ENCODE measurements at places on chromosomes 6 and 20.

DNA sequence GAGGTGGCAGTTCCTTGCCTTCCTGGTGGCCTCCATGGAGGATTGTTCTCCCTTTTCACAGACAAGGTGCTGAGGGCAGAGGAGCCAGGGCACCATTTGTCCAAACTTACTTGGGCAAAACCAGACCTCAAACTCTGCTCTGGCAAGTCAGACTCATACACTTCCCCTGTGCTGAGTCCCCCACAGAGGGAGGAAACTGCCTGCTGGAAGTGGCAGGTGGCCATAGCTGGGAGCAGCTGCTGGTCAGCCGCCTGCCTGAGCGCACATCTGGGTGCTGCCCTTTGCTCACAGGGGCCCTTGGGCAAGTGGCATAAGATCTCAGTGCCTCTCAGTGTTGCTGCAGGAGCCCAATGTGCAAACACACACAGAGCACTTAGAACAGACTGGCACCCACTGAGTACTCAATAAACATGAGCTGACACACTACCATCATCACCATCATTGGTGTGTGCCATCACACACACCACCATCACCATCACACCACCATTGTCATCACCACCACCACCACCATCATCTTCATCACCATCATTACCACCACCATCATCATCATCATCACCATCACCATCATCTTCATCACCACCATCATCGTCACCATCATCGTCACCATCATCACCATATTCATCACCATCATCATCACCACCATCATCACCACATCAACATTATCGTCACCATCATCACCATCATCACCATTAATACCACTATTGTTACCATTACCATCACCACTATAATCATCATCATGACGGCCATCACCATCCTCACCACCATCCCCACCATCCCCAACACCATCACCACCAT is 17.6 kb downstream of the NOL4L start:
- DNase-seq: no peak

- no peak for DNase-seq
Measured at GRCh38 chr6:162181111-162181510, 546.5 kb downstream of the PRKN start.

- no peak for DNase-seq
Measured at GRCh38 chr6:16137451-16137801, 8.5 kb downstream of the MYLIP start.

DNA sequence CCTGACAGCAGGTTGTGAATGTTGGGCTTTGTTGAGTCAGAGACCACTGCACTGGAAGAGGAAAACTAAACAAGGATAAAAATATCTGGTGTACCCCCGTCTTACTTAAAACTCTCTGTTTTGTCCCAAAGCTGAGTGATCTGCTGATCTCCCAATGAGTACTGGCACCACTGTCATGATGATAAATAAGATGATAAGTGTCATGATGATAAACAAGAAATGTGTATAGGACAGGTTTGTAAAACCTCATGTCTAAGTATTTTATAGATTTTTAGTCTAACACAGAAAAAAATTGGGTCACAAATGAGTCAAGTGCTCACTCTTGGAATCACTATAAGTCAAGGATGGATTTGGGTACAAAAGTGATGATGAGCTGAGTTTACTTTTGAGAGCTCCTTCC is 8.5 kb upstream of the SIM1 start:
- no peak for DNase-seq

GRCh38 chr6:133757335-133757734 is 131.6 kb upstream of the TCF21 start:
- DNase-seq: no peak

DNA sequence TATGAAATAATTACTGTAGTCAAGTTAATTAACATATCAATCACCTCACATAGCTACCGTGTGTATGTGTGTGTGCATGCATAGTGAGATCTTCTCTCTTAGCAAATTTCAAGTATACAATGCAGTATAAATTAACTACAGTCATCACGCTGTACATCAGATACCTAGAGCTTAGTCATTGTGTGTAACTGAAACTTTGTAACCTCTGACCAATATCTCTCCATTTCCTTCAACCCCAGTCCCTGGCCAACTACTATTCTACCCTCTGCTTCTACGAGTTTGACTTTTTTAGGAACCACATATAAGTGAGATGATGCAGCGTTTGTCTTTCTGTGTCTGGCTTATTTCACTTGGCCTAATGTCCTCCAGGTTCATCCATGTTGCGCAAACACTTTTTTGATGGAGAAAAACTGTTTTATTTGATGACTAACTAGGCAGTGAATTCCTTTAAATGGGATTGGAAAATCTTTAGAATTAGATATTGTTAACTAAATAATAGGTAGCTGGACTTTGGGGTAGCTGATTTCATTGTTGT is 459.5 kb downstream of the DHX35 start:
- no peak for DNase-seq

DNA sequence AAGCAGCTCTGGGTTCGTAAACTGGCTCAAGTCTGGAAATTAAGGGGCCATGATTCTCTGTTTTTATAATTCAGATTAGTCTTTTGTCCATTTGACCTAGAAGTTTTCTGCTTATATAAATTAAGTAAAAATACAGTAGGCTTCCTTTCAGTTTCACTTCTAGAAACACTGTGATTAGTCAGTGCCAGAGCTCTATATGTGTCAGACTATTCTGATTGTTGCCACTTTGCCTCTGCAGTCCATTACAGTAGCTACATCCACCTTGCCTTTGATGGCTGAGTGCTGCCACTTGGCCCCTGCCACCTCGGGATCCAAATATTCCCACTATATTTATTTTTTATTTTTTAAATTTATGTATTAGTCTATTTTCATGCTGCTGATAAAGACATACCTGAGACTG is 7.9 kb downstream of the ZC2HC1B start:
- DNase-seq: no peak

- peak; percentile 5 for DNase-seq
Measured at GRCh38 chr20:56247954-56248782, at the start of gene MC3R. MC3R (plus strand) TSS chr20:56248732; CDS start chr20:56248844, 112 bp downstream.

- DNase-seq: no peak
Measured at GRCh38 chr6:152004896-152005295, 197.4 kb downstream of the ESR1 start.

DNA sequence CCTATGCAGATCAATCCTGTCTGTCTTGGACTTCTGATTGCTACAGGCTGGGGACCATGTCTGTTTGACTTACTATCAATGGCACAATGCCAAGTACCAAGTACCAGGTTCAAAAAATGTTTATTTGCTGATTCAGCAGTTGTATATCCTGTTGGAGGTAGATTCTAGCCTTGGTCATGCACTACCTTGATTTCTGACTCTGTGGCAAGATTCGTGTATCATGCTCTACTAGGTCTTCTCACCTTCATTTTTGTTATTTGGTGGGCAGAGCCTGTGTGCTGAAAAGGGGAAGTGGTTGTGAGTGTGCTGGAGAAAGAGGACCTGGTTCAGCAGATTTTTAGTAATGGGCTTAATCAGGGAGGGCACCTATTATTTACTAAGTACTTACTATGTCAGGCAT is 192.4 kb upstream of the MYLIP start:
- DNase-seq: no peak

- DNase-seq: no peak
Measured at GRCh38 chr6:159904497-159904911, 13.7 kb downstream of the MAS1 start.

DNA sequence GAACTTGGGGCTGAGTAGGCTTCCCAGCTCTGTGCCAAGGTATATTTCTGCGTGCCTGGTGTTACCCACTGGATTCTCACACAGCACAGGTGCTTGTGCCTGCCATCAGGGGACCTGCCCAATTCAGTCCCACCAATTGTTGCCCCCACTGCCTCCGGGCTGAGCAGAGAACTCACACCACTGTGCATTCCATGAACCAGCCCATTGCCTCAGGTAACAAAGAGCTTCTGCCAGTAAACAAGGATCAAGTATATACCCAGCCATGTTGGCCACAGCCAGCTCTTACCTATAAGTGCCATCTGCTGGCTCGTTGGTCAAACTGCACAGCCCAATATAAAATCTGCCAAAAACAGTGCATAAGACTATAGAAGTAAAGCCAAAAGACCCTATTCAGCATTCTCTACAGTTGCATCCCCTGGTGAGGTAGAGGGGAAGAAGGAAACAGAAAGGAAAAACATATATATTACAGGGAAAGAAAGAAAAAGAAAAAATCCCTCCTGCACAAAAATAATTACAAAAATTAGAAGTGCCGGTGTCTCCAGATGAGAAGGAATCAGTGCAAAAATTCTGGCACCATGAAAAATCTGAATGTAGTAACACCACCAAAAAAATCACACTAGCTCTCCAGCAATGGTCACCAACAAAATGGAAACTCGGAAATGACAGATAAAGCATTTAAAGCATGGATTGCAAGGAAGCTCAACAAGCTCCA is 241.4 kb downstream of the IBTK start:
- no peak for DNase-seq

GRCh38 chr6:33837971-33838665 is 34.3 kb upstream of the MLN start:
- no peak for DNase-seq

- DNase-seq: no peak
Measured at GRCh38 chr20:48609491-48609978, 218.3 kb downstream of the PREX1 start.

DNA sequence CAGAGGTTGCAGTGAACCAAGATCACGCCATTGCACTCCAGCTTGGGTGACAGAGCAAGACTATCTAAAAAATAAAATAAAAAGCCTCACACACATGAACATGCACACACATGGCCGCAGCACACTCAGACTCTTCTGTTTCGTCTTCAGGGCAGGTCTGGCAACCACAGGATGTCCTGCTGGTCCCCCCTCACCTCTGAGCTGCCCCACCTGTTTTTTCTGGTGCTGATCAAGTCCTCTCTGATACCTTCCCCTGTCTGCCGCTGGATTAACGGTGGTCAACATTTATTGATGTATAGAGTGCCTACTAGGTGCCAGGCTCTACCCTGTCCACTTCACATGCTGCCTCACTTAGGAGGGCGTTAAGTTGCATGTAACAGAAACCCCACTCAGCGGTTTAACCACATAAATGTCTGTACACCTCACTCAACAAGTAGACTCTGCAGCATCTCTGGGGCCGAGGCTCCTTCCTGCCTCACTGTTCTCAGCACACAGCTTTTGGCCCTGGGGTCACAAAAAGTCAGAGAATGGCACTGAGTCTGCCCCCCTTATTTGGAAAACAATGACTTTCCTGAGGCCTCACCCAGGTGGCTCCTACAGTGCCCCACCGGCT is 4.5 kb upstream of the AP5S1 start:
- peak; percentile 41 for DNase-seq

- no peak for DNase-seq
Measured at GRCh38 chr6:16657768-16658167, 103.5 kb downstream of the ATXN1 start.

- DNase-seq: no peak
Measured at GRCh38 chr6:138774370-138774769, 801 bp downstream of the CCDC28A start.

- DNase-seq: no peak
Measured at GRCh38 chr6:47235421-47235820, 74.3 kb downstream of the TNFRSF21 start.

DNA sequence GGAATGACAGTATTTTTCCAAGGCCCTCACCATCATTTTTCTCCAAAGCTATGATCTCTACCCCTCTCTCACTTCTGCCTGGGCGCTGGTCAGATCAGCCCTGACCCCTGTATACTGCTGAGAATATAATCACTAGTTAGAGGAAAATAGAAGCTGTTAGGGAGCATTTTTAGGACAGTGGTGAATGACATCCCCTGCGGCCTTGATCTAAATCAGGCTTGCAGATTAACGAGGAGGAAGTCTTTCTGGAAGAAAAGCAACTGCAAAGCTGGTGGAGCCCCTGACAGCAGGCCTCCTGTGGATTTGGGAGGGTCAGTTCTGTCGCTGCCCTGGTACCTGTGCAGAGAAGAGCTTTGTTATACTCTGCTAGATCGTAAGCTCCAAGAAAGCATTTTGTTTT is 107.9 kb downstream of the RPP40 start:
- DNase-seq: no peak

DNA sequence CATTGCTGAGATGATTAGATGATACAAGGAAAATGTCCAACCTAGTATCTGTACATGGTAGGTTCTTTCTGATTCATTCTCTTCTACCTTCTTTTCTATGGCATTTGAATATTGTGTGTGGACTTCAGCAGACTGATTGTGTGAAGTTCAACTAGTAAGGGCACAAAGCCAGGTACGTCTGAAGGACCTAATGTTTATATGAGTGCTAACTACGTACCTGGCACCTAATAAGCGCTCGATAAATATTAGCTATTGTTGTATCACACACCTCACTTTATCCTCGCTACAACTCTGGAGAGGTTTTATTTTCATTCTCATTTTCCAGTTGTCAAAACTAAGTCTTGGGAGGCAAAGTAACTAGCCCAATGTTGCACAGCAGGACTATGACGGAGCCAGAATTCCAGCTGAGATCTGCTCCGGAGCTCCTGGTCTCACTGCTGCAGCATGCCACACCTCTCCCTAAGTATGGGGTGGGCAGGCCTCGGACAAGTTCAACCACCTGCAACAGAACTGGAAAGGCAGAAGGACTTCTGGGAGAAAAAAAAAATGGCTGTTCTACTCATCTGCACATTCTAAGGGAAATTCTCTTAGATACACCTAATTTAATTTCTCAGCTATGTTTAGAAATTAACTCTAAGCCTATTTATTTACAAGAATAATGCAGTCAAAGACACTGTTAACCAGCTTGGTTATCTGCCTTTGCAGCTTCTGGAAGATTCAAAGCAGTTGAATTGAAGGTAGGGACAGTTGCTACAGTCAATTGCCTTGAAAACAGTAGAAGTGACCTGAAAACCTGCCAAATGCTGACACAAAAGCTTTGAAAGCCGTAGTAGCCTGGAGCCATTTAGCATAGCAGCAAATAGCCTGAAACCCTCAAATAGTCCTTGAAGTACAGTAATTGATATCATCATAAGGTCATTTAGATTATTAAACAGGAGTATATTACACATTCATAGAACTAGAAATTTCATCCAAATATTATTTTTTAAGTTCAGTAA is 165.0 kb downstream of the PDE7B start:
- no peak for DNase-seq

DNA sequence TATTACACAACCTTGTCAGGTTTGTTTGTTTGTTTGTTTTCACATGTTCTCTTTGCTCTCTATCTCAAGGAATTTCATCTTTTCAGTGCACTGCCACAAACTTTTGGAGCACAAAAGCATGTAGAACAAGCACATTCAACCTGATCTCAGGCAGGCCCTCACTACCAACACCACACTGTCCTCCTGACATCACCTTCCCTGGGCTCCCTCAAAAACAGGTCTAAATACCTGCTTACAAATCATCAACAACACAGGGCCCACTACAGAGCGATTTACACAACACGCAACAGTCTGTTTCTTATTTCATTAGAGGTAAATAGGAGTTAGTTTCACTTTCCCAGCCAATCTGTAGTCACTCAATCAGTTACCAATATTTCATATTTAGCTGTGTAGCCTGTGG is 241.4 kb downstream of the EPHA7 start:
- no peak for DNase-seq

DNA sequence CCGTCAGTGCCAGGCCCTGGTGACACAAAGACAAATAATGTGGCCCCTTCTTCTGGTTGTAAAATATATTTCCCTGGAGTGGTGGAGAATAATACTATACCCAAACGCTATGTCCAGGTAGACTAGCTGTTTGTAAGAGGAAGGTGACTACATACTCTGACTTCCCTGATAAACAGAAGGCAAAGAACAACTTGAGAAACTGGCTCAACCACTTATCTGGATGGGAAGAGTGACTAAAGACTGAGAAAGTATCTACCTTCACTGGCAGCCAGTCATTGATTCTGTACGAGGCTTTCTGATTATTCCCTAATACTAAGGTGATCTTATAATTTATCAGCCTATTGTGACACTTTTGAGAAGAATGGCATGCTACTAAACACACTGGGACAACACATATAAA is 569.7 kb downstream of the EPHA7 start:
- DNase-seq: no peak
